ENCODE measurements at places on chromosomes 3 and 15.

- DNase-seq: no peak
Observed at GRCh38 chr15:26065723-26066122, 202.6 kb upstream of the ATP10A start.

DNA sequence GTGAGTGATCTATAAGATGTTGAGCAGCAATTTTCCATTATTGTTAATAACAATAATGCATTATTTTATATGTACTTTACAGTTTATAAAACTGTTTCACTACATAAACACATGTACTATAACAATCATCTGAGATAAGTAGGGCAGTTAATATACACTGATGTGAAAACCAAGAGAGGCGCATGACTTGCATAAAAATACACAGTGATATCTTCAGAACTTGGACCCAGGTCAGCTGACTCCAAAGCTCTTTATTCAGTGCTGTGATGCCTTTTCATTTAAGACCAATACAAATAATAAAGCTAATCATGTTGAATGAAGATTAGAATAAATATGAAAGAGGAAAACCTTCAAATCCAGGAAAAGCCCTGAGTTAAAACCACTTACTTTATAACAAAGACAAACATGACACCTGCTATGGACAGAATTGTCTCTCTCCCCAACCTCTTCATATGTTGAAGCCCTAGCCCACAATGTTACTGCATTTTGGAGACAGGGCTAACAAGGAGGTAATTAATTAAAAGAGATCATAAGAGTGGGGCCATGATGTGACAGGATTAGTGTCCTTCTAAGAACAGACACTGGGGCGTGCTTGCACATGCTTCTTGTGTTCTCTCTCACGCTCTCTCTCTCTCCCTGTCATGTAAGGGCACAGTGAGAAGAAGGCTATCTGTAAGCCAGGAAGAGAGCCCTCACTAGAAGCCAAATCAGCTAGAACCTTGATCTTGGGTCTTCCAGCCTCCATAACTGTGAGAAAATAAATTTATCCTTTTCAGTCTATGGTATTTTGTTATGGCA lies 55.8 kb upstream of the TSPAN3 start:
- no peak for DNase-seq

DNA sequence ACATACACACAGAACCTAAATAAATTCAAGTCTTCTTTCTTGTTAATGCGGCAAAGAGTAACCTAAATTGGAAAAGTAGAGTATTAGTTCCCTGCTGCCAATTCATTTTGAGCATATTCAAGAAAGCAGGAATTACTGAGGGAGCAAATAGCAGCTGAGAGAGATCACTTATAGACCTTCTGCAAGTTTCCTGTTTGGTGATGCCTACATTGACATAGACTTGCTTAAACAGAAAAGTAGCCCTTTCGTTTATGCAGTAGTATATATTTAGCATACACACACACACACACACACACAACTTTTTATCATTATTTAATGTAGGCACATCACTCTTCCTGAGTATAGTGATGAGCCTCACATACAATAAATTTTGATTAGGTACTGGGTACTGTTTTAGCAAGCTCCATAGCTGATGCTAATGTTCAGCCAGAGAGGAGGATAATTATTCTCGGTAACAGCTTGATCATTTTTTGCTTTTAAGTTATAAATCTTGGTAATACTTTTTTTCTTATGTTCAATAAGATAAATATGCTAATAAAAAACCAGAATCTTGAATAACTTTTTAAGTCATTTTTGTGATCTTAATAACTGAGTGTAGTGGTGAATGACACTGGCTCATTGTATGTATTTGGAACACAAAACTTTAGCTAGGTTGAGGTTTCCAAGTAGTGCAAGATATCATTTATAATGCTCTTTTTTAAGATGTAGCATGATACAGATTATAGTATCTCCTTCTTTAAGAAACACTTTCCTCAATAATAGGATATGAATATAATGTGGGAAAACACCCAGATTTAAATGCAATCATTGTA lies 174.7 kb downstream of the MBNL1 start:
- no peak for DNase-seq

- DNase-seq: no peak
Observed at GRCh38 chr3:3800685-3801493, 1.7 kb downstream of the LRRN1 start.

DNA sequence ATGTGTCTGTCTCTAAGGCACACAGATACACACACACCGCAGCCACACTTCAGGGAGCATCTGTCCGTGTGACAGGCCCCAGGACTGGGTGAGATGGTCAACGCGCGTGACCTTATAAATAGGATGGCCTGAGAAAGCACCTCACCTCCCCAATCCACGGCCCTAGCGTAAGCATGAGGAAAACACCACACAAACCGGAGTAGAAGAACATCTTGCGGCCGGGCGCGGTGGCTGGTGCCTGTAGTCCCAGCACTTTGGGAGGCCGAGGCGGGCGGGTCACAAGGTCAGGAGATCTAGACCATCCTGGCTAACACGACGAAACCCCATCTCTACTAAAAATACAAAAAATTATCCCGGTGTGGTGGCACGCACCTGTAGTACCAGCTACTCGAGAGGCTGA lies 1.6 kb downstream of the NIPA1 start:
- DNase-seq: no peak

- DNase-seq: no peak
Observed at GRCh38 chr3:59271971-59272370, 222.1 kb upstream of the CFAP20DC start.

DNA sequence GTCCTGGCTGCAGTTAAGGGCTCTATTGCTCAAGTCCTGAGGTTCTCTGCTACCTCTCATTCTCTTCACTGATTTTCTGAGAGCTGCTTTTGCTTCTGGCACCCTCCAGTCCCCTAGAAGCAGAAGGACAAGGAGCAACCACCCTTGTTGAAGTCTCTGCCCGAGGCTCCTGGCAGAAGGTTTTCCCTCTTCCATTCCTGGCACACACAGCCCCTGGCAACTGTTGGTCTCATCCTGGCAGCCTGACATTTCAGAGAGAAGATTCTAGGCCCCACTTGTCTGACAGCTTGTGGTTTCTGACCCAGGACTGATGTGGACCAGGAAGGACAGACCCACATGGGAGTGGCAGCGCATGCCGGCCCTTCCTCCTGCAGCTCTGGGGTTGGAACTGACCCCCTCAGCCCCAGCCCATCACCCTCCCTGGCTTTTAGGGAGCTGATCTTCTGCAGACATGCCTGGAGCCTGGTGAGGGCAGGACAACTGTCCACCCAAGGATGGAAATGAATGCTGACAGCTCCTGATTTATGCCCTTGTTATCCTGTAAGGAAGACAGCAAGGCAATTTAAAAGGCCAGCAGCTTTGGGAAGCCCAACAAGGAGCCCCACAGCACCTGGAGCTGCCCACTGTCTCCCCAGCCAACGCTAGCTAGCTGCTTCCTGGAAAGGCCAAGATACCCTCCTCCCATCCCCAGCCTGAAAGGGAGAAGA lies 13.0 kb upstream of the NTRK3 start:
- DNase-seq: no peak

GRCh38 chr3:4756855-4757574 lies 222.2 kb upstream of the BHLHE40 start:
- no peak for DNase-seq

DNA sequence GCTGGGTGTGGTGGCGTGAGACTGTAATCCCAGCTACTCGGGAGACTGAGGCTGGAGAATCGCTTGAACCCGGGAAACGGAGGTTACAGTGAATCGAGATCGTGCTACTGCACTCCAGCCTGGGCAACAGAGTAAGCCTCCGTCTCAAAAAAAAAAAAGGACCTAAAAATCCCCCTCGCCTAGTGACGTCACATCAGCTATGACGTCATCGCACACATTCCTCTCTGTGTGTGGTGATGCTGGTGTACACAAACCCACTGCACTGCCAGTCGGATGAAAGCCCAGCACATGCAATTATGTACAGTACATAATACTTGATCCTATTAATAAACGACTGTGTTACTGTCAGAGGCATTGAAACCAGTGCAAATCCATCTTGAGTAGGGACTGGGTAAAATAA lies 40.2 kb upstream of the SEC61A1 start:
- no peak for DNase-seq

- no peak for DNase-seq
Observed at GRCh38 chr3:174423936-174424335, 435.2 kb upstream of the NAALADL2 start.

Data from GM19239 (cell line).